ENCODE measurements at places on chromosomes 1 and 21. TPM values are rescaled to one million over a fixed set of nuclear protein-coding genes. Genes with fewer than 3 reads are reported as not detected.

The CCDC190 gene
- total RNA-seq = not detected

The NLRP3 gene
- 648 TPM for total RNA-seq

The BMP8A gene
- 0.10 TPM for total RNA-seq

The S100A12 gene
- total RNA-seq = 428 TPM

The LAMC2 gene
- not detected for total RNA-seq

The KLHL12 gene
- 19.3 TPM for total RNA-seq

The FAM167B gene
- total RNA-seq = not detected

The WARS2 gene
- 30.1 TPM for total RNA-seq

The PRAMEF14 gene
- not detected for total RNA-seq

The KIAA1614 gene
- 2.0 TPM for total RNA-seq

The DSCAM gene
- not detected for total RNA-seq

The SELENBP1 gene
- not detected for total RNA-seq

The SHE gene
- 0.10 TPM for total RNA-seq

The SPRR5 gene
- not detected for total RNA-seq

The HES4 gene
- 3.6 TPM for total RNA-seq

The HSD3B1 gene
- not detected for total RNA-seq

The CD84 gene
- 33.4 TPM for total RNA-seq

The ZNF697 gene
- total RNA-seq = 4.1 TPM

The ADAMTS4 gene
- 0.21 TPM for total RNA-seq

The OR2T29 gene
- not detected for total RNA-seq

The PRMT6 gene
- 8.8 TPM for total RNA-seq

The CLCA4 gene
- not detected for total RNA-seq

The HMGN2 gene
- total RNA-seq = 249 TPM

The HES3 gene
- total RNA-seq = not detected

The SPAG17 gene
- 0.21 TPM for total RNA-seq

The MAGI3 gene
- total RNA-seq = 4.1 TPM

The KRTAP21-2 gene
- total RNA-seq = not detected

The FCGR1A gene
- total RNA-seq = 26.2 TPM

The KRTAP27-1 gene
- total RNA-seq = not detected

The TCHH gene
- not detected for total RNA-seq

The AMY1A gene
- not detected for total RNA-seq

The CASQ1 gene
- not detected for total RNA-seq

The FMO1 gene
- not detected for total RNA-seq

The HSPA6 gene
- 2.8 TPM for total RNA-seq
